Tibial nerve (tissue), 4 donors: ENCODE measurements at places on chromosomes 4 and X. TPM values are rescaled to one million over a fixed set of nuclear protein-coding genes. Genes with fewer than 3 reads are reported as not detected.

Gene SLC25A53
- 16.7 TPM for total RNA-seq

Gene RIBC1
- total RNA-seq, result 0.42 TPM

Gene DCAF12L1
- total RNA-seq, result not detected

Gene POF1B
- 0.63 TPM for total RNA-seq

Gene MAGEC2
- total RNA-seq, result not detected

Gene PPARGC1A
- 7.6 TPM for total RNA-seq

Gene CITED1
- total RNA-seq, result 0.60 TPM

GRCh38 chr4:83456184-83456501, 285 bp downstream of the MRPS18C start:
- peak overlapping the region; percentile 95 for H3K27ac ChIP-seq
- no peak for DNase-seq
- H3K27me3 ChIP-seq, result no peaks in the 10 kb centered on the region
- H3K4me3 ChIP-seq, result peak overlapping the region; percentile 70
- peaks cover 14% of the 10 kb centered on the region for H3K4me1 ChIP-seq

GRCh38 chrX:118528071-118528737, 32.6 kb downstream of the DOCK11 start:
- no peaks in the 10 kb centered on the region for H3K27me3 ChIP-seq
- no peaks in the 10 kb centered on the region for H3K36me3 ChIP-seq

- H3K4me1 ChIP-seq, result peaks cover under 1% of the 10 kb centered on the region
- H3K27ac ChIP-seq, result no peak overlapping the region
- H3K27me3 ChIP-seq, result no peaks in the 10 kb centered on the region
- no peaks in the 10 kb centered on the region for H3K36me3 ChIP-seq
- H3K4me3 ChIP-seq, result peak overlapping the region; percentile 21
Observed at GRCh38 chr4:3047464-3048286, 26.7 kb downstream of the HTT-AS start.

DNA sequence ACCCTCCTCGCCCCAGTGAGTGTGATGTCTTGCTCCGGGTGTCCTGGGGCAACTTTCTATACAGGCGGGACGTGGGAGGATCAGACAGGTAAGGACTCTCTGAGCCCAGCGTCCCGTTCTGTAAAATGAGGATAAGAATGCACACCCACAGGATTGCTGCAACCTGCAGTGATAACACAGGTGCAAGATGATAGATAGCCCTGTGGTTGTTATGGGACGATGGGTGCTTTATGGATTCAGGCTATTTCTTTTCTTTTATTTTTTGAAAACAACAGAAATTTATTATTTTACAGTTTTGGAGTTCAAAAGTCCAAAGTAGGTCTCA, 28.6 kb downstream of the BEX3 start:
- DNase-seq, result no peak
- H3K4me1 ChIP-seq, result no peaks in the 10 kb centered on the region
- H3K27me3 ChIP-seq, result peaks cover 10% of the 10 kb centered on the region
- H3K36me3 ChIP-seq, result no peaks in the 10 kb centered on the region

DNA sequence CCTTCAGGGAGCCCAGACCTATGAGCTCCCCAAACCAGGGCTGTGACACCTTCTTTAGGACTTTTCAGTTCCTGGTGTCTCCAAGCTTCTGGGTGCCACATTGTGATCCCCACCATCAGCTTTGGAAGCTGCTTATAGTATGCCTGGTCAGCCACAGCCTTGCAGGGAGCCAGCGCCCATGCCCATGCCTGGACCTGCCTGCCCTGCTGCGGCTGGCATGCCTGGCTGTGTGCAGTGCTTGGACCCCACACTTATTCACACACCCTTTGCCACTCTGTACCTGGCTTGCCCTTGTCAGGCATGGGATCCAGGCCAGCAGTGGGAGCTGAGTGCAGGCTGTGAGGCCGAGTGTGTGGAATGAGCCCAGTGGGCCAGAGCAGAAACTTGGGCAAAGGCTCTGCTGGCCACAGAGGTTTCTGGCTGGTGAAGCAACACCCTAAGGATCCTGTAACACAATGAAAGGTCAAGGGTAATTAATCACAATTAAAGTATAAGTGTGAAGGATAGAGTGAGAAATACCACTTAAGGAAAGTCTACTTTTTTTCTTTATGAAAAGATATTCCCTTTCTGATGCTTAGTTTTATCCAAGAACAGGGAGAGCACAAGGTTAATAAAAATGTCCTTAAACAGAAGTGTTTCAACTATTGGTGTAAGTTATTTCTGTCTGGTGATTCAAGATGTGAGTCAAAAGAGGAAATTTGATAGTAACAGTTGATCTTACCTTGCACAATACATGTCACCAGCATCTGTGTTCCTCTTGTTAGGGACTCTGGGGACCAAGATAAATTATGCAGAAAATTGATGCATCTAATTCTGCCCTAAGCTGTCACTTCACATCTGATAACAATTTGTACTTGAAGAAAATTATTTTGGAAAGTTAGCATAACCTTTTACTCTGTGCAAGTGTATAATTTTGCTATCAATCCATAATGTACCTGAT, 161.8 kb downstream of the FAM47A start:
- no peaks in the 10 kb centered on the region for H3K4me1 ChIP-seq
- DNase-seq, result no peak
- H3K36me3 ChIP-seq, result no peaks in the 10 kb centered on the region

DNA sequence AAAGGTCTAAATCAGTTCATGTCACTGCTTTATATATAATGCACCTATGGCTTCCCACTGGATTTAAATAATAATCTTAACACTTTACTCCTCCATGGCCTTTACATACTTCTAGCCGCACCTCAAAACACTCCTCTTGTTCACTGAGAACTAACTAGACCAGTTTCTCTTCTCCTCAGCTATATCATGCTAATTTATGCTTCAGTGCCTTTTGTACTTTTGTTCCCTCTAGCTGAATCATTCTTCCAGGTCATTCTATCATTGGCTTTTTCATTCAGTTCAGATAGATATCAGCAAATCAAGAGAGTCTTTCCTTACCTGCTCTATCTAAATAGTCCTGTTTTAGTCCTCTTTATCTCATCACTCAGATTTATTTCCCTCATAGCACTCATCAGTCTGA, 64.2 kb downstream of the TET2 start:
- H3K27me3 ChIP-seq, result no peaks in the 10 kb centered on the region
- DNase-seq, result no peak
- no peak overlapping the region for H3K27ac ChIP-seq
- H3K4me1 ChIP-seq, result no peaks in the 10 kb centered on the region

- H3K4me1 ChIP-seq, result no peaks in the 10 kb centered on the region
- H3K4me3 ChIP-seq, result no peak overlapping the region
- no peak for DNase-seq
- H3K27ac ChIP-seq, result no peak overlapping the region
Observed at GRCh38 chr4:168674866-168675265, 178.0 kb downstream of the PALLD start.

GRCh38 chr4:27861381-27861787, 1000.7 kb downstream of the STIM2 start:
- no peaks in the 10 kb centered on the region for H3K27me3 ChIP-seq
- H3K36me3 ChIP-seq, result no peaks in the 10 kb centered on the region
- no peak for DNase-seq
- no peak overlapping the region for H3K4me3 ChIP-seq

- H3K4me3 ChIP-seq, result no peak overlapping the region
- H3K27ac ChIP-seq, result no peak overlapping the region
- DNase-seq, result no peak
Observed at GRCh38 chr4:115234405-115235093, 121.1 kb upstream of the NDST4 start.

- no peak for DNase-seq
- no peaks in the 10 kb centered on the region for H3K4me1 ChIP-seq
- H3K36me3 ChIP-seq, result no peaks in the 10 kb centered on the region
- H3K27ac ChIP-seq, result no peak overlapping the region
Observed at GRCh38 chrX:9285342-9285771, 179.5 kb upstream of the TBL1X start.

GRCh38 chr4:48011722-48012121, 4.8 kb downstream of the CNGA1 start:
- no peak for DNase-seq
- no peaks in the 10 kb centered on the region for H3K36me3 ChIP-seq
- no peaks in the 10 kb centered on the region for H3K27me3 ChIP-seq
- H3K4me1 ChIP-seq, result peaks cover 10% of the 10 kb centered on the region
- H3K4me3 ChIP-seq, result no peak overlapping the region

GRCh38 chrX:33001107-33001506, 210.2 kb downstream of the DMD start:
- no peaks in the 10 kb centered on the region for H3K4me1 ChIP-seq
- H3K27ac ChIP-seq, result no peak overlapping the region
- H3K27me3 ChIP-seq, result no peaks in the 10 kb centered on the region
- DNase-seq, result no peak

GRCh38 chr4:92060333-92060732, 243.4 kb upstream of the GRID2 start:
- H3K27me3 ChIP-seq, result no peaks in the 10 kb centered on the region
- no peak overlapping the region for H3K4me3 ChIP-seq
- no peaks in the 10 kb centered on the region for H3K4me1 ChIP-seq
- H3K36me3 ChIP-seq, result no peaks in the 10 kb centered on the region
- H3K27ac ChIP-seq, result no peak overlapping the region

DNA sequence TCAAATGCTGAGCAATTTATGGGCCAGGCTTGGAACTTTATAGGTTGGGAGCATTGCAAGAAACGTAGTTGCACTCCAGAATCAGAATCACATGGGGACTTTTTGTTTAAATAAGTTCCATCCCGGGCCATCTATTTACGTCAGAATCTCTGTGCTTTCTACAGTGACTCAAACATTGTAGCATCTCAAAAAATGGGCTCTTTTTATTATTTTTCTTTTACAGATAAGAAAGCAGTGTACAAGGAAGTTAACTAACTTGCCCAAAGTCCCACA, 10.2 kb downstream of the CC2D2A start:
- peak overlapping the region; percentile 39 for H3K4me3 ChIP-seq
- H3K36me3 ChIP-seq, result peaks cover 43% of the 10 kb centered on the region
- H3K27ac ChIP-seq, result peak overlapping the region; percentile 59
- no peak for DNase-seq
- H3K4me1 ChIP-seq, result no peaks in the 10 kb centered on the region
- no peaks in the 10 kb centered on the region for H3K27me3 ChIP-seq
